ENCODE measurements at places on chromosomes 13 and 19.

GRCh38 chr19:19550485-19550929 lies 12.4 kb downstream of the CILP2 start:
- DNase-seq: no peak

- no peak for DNase-seq
Measured at GRCh38 chr19:5147978-5148793, 179.3 kb downstream of the KDM4B start.

DNA sequence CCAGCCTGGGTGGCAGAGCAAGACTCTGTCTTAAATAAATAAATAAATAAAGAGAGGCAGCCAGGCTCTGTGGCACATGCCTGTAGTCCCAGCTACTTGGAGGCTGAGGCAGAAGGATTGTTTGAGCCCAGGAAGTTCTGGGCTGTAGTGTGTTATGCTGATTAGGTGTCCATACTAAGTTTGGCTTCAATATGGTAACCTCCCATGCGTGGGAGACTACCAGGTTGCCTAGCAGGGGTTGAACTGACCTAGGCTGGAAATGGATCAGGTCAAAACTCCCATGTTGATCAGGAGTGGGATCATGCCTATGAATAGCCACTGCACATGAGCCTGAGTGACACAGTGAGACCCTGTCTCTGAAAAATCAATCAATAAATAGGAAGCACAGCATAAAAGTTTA lies 4.0 kb upstream of the SNRNP70 start:
- DNase-seq: no peak

- no peak for DNase-seq
Measured at GRCh38 chr13:78659732-78660494, 958 bp upstream of the OBI1 start.

DNA sequence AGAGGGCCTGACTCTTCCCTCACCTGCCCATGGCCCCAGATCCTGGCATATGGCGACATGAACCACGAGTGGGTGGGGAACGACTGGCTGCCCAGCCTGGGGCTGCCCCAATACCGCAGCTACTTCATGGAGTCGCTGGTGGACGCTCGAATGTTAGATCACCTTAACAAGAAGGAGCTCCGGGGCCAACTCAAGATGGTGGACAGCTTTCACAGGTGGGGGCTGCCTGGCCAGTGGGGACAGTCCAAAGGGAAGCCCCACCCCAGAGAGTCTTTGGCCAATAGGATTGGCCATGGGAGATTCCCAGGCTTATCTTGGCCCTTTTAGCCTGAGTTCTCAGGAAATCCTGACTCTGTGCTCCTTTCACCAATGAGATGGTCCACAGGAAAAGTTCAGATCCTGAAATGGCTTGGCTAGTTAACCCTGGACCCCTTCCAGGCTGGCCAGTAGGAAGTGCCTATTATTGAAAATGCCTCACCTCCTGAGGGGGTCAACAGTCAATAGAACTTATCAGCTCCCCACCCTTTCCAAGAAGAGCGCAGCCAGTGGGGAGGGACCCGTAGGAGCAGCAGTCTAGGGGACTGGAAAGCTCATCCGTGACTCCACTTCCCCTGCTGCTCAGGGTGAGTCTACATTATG lies 7.0 kb downstream of the HRC start:
- DNase-seq: no peak

GRCh38 chr19:5107432-5108122 lies 138.7 kb downstream of the KDM4B start:
- no peak for DNase-seq

DNA sequence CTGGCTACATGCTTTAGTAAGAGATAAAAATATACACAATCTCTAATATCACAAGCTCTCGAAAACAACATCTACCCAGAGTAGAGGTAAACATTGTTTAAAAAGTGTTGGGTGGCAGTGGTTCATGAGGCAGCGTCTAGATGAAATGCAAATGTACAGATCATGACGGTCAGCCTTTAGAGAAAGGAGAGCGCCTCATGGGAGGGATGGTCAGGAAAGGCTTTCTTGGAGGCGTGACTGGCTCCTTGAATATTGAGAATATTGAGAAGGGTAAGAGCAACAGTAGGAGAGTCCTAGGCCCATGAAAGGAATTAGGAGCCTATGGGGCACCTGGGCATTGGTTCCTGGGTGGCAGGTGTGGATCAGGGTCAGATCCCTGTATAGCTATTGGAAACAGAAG lies 10.6 kb downstream of the HNRNPUL1 start:
- no peak for DNase-seq

- DNase-seq: no peak
Measured at GRCh38 chr13:35714588-35715377, 238.3 kb upstream of the MAB21L1 start.

GRCh38 chr13:97182111-97182890 lies 39.8 kb upstream of the MBNL2 start:
- no peak for DNase-seq

- DNase-seq: no peak
Measured at GRCh38 chr19:32091241-32091640, 254.2 kb upstream of the ZNF507 start.
